ENCODE measurements at places on chromosomes 5 and 9.
A peak's percentile ranks its signal among the peaks of the same experiment; 100 is the strongest.

DNA sequence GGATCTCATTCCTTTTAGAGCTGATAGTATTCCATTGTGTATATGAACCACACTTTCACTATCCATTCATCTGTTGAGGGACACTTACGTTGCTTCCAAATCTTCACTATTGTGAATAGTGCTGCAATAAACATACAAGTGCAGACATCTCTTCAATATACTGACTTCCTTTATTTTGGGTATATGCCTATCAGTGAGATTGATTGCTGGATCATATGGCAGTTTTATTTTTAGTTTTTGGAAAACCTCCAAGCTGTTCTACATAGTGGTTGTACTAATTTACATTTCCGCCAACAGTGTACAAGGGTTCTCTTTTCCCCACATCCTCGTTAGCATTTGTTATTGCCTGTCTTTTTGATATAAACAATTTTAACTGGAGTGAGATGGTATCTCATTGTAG lies 33.8 kb upstream of the LECT2 start:
- no peaks in the 10 kb centered on the region for H3K36me3 ChIP-seq
- H3K27ac ChIP-seq = no peak overlapping the region
- no peak for DNase-seq
- no peaks in the 10 kb centered on the region for H3K27me3 ChIP-seq
- H3K4me1 ChIP-seq = peaks cover 13% of the 10 kb centered on the region

DNA sequence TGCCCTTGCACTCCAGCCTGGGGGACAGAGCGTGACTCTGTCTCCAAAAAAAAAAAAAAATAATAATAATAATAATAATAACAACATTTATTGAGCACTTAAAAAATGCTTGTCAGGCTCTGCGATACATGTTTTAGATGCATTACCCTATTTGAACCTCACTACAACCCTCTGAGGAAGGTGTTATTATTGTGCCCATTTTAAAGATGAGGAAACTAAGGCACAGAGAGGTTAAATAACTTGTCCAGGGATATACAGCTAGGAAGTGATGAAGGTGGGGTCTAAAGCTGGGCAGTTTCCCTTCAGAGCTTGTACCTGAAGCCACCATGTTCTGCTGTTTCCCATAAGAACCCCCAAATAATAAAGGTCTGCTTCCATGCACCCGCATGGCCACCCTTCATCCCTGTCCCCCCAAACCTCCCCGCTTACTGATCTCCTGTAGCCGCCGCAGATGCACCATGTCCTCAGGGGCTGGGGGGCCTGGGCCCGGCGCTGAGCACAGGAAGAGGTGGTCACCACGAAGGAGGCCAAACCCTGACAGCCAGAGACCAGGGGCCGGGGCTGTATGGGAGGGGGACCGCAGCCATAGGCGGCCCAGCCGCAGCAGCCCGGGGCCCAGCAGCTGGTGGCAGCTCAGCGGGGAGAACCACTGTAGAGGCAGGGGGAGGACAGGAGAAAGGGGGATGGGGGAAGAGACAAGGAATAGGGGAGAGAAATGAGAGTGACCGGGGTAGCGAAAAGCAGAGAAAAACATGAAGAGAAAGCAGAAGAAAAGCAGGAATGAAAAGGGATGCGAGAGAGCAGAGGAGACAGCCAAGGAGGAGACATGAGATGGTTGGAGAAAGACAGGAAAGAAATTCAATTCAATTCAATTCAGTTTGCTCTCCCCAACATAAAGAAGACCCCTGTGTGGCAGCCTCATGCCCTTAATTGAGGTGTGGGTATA lies 15.1 kb upstream of the FCHSD1 start:
- no peak for DNase-seq
- no peaks in the 10 kb centered on the region for H3K27me3 ChIP-seq
- peaks cover 5% of the 10 kb centered on the region for H3K4me1 ChIP-seq
- H3K36me3 ChIP-seq = peaks cover 5% of the 10 kb centered on the region
- no peak overlapping the region for H3K27ac ChIP-seq
- H3K4me3 ChIP-seq = no peak overlapping the region

DNA sequence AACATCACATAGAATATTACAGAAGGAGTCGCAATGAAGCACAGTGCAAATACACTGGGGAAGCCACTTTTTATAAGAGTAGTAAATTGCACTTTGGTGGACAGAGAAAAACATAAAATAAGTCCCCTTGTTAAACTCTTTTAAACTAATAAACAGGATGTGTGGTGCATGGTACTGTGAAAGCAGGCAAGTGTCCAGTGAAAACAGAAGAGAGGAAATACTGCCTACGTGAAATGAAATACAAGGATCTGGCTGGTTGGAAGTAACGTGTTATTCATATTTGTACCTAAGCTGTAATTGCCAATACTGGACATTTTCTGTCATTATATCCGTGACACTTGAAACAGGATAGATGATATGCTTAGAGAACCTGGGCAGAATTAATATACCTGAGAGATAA lies 191.9 kb upstream of the SLC27A6 start:
- DNase-seq = no peak
- H3K27ac ChIP-seq = no peak overlapping the region
- no peaks in the 10 kb centered on the region for H3K4me1 ChIP-seq
- H3K4me3 ChIP-seq = no peak overlapping the region

GRCh38 chr9:4755026-4755609 lies 14.1 kb upstream of the AK3 start:
- no peak for DNase-seq
- no peaks in the 10 kb centered on the region for H3K36me3 ChIP-seq
- H3K4me1 ChIP-seq = no peaks in the 10 kb centered on the region
- H3K27ac ChIP-seq = no peak overlapping the region

GRCh38 chr9:21434202-21435014 lies 5.8 kb upstream of the IFNA1 start:
- H3K27me3 ChIP-seq = no peaks in the 10 kb centered on the region
- H3K36me3 ChIP-seq = no peaks in the 10 kb centered on the region
- DNase-seq = no peak
- H3K27ac ChIP-seq = no peak overlapping the region
- no peak overlapping the region for H3K4me3 ChIP-seq
- H3K4me1 ChIP-seq = no peaks in the 10 kb centered on the region

DNA sequence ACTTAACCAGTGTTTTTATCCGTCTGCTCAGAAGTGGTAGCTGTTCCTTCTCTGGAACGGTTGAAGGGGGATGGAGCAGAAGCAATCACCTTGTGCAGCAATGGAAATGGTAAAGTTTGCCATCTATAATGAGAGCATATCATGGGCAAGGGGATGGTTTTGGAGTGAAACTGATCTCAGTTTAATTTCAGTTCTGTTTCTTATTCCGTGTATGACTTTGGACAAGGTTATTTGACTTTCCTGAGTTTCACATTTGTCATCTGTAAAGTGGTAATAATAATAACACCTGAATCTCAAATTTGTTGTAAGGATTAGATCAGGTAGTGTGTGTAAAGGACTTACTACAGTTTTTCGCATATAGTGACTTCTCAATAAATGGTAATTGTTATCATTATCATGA lies 106.1 kb downstream of the PCSK1 start:
- no peaks in the 10 kb centered on the region for H3K36me3 ChIP-seq
- H3K27me3 ChIP-seq = no peaks in the 10 kb centered on the region
- no peaks in the 10 kb centered on the region for H3K4me1 ChIP-seq
- DNase-seq = no peak

- no peaks in the 10 kb centered on the region for H3K36me3 ChIP-seq
- no peak for DNase-seq
- no peak overlapping the region for H3K4me3 ChIP-seq
- H3K27ac ChIP-seq = no peak overlapping the region
- no peaks in the 10 kb centered on the region for H3K4me1 ChIP-seq
These were observed 14.9 kb downstream of the COL5A1 start for GRCh38 chr9:134656334-134657006.

DNA sequence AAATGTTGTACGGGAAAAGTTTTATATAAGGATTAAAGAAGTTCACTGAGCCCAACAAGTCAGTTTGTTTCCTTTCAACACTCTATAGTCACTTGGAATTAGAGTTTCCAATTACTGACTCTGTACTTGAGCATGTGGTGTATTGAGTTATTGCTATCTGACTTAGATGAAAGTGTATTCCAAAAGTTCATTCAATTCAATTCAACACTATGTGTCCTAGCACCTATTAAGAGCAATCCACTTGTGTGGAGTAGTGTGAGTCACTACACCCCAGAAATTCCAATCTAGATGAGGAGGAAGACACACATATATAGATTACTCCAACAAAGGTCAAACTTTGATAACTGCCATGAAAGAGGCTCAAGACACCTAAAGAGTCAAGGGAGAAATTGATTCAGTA lies 98.2 kb upstream of the SLCO6A1 start:
- H3K4me3 ChIP-seq = no peak overlapping the region
- H3K4me1 ChIP-seq = no peaks in the 10 kb centered on the region
- H3K27ac ChIP-seq = peak overlapping the region; percentile 81
- no peaks in the 10 kb centered on the region for H3K27me3 ChIP-seq
- no peaks in the 10 kb centered on the region for H3K36me3 ChIP-seq

DNA sequence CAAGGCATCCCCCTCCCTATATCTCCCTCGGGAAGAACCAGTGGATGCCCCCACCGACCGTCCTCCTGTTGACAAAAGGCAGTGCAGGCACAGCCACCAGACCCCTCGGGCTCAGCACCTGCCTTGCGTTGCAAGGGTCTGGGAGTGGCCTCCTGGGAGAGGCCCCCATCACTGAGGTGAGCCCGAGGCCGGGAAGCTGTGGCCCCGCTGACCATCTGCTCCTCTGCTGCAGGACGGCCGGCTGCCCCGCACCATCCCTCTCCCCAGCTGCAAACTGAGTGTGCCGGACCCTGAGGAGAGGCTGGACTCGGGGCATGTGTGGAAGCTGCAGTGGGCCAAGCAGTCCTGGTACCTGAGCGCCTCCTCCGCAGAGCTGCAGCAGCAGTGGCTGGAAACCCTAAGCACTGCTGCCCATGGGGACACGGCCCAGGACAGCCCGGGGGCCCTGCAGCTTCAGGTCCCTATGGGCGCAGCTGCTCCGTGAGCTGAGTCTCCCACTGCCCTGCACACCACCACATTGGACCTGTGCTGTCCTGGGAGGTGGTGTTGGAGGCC lies 23.3 kb upstream of the SUSD3 start:
- no peak overlapping the region for H3K4me3 ChIP-seq
- H3K27me3 ChIP-seq = no peaks in the 10 kb centered on the region
- no peak overlapping the region for H3K27ac ChIP-seq
- no peak for DNase-seq
- H3K4me1 ChIP-seq = no peaks in the 10 kb centered on the region

DNA sequence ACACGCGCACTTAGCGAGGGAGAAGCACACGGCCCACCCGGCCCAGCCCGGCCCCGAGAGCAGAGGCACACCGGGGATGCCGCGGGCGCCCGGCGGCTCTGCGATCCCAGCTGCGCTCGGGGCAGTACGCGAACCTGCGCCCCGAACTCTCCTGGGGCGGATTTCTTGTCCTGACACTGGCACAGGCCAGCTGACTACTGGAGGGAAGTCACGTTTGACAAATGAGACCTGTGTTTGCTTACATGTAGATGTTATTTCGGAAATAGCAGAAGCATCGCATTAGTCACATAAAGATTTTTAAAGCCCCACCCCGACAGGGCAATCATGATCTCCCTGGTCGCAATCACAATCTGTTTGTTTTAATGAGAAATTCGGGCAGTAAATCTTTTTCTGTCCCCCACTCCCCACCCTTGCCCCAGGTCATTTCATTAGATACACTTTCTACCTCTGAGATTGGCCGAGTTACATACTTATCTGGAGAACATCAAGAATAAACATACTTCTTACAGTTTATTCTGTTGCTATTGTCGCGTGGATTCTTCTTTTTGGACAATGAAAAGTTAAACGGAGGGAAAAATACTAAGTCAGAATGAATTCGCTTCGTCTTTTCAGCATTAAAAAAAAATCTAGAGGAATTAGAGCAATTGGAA lies 518.9 kb downstream of the CTNND2 start:
- no peak overlapping the region for H3K27ac ChIP-seq
- H3K4me3 ChIP-seq = peak overlapping the region; percentile 19
- no peaks in the 10 kb centered on the region for H3K36me3 ChIP-seq

DNA sequence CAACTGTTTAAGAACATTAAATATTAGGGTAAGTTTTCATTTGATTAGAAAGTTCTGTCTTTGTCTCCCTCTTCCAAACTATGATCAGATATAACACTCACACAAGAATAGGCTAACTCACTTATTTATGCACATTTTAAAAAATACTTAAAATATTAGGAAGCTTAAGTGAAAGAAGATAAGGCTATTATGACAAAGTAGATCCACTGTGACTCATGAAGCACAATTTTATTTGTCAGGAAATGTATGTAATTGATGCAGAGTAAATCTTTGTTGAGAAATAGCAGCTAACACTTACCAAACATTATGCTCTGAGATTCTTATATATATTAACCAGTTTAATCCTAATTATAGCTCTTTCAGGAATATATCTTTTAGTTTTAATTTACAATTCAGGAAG lies 560.6 kb downstream of the CSNK1G3 start:
- no peak for DNase-seq
- no peaks in the 10 kb centered on the region for H3K36me3 ChIP-seq
- no peak overlapping the region for H3K4me3 ChIP-seq
- no peak overlapping the region for H3K27ac ChIP-seq
- H3K4me1 ChIP-seq = peaks cover 6% of the 10 kb centered on the region
- no peaks in the 10 kb centered on the region for H3K27me3 ChIP-seq

DNA sequence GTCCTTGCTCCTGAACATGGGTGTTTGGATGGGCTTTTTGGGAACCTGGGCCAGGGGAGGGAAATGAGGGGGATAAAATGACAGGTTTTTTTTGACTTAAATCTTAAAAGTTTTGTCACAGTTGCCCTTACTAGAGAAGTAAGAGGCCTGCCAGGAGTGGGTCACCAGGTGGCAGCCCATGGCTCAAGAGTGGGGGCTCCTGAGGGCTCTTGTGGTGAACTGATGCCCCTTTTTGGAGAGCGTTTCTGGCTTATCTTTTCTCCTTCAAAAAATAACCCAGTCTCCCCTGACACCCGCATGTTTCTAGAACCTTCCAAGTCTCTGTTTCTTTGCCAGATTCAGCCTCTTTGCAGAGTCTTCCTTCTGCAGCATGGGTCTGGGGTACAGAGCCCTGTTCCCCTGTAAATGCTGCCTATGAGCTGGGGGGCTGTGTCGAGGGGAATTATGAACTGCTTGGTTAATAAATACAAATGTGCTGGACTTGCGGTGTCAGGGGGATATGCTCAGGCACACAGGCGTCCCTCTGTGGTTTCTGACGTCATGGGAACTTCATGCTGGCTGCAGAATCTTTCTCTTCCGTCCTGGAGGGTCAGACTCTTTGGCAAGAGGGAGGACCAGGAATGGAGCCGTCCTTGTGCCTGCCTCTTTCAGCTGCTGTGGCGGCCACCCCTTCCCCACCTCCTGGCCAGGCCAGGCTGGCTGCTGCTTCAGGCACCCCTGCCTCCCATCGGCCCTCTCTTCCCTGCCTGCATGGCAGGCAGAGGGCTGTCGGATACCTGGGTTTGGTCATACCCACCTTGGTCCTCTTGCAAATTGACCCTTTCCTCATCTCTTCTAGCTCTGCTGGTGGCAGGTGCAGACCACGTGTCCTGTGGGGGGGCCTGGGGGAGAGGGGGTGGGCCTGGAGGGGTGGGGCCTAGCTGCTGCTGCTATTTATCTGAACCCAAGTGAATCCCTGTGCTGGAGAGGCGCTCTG lies 30.1 kb downstream of the PTPA start:
- peak overlapping the region; percentile 99 for H3K27ac ChIP-seq
- H3K4me1 ChIP-seq = peaks cover 88% of the 10 kb centered on the region
- peak; percentile 90 for DNase-seq

GRCh38 chr5:17216974-17217492 lies 398 bp upstream of the BASP1 start:
- H3K4me1 ChIP-seq = no peaks in the 10 kb centered on the region
- H3K27me3 ChIP-seq = no peaks in the 10 kb centered on the region
- no peak overlapping the region for H3K27ac ChIP-seq
- peak overlapping the region; percentile 30 for H3K4me3 ChIP-seq

Data from right atrium auricular region (tissue), 2 donors.